Dermis microvascular lymphatic vessel endothelial cell (primary cell): ENCODE measurements at places on chromosomes 16 and 17.

GRCh38 chr16:695355-696089 is 5.3 kb upstream of the WDR24 start:
- no peak for DNase-seq

- DNase-seq = no peak
Observed at GRCh38 chr17:29326023-29326813, 32.3 kb upstream of the NUFIP2 start.

DNA sequence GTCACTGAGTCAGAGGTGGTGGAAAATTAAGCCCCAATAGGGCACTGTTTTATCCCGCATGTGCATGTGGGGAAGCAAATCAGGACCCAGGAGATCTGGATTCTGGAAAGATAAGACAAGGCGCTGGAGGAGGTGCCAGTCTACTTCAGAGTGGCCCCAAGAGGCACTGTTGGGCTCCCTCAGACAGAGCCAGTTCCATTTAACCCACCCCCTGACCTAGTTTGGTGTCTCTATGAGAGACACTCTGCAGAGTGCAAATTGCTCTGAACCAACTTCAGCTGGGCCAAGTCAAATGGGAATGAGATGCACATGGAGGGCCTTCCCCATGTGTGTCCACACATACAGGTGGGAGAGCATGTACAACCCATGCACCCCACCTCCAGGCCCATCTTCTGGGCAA is 71.1 kb upstream of the MED9 start:
- no peak for DNase-seq

GRCh38 chr17:80962356-80963329 is 29.0 kb upstream of the CHMP6 start:
- DNase-seq = no peak

- peak; percentile 22 for DNase-seq
Observed at GRCh38 chr16:85465328-85466303, 147.5 kb upstream of the GSE1 start.

DNA sequence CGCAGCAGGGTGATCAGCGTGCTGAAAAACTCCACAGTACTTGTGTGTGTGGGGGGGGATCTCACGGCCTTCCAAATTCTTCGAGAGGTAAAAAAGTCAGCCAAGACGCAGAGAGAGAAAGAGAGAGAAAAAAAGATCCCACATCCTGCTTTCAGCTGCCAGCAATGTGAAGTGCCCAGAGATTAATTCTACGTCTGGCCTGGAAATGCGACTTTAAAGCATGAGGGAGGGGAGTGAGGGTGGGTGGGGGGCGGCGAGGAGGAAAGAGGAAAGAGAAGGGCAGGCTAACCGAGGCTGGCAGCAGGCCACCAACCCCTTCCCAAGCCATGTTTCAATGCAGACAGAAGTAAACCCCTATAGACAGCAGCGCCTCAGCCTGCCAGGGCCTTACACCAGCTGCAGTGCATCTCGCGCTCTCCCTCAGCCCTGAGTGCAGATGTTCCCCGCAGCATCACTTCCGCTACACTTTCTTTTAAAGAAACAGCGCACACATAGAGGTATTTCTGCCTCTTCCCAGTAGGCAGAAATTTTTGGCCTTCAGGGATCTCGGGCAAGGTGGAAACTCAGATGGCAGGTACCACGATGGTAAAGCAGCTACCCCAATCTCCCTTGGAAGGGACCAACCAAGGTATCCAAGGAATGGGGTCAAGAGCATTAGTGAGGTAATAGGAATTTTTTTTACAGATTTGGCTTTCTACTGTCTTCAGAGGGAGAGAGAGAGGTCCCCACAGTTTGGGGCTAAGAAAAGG is 87.8 kb downstream of the SMG6 start:
- DNase-seq = peak; percentile 83

DNA sequence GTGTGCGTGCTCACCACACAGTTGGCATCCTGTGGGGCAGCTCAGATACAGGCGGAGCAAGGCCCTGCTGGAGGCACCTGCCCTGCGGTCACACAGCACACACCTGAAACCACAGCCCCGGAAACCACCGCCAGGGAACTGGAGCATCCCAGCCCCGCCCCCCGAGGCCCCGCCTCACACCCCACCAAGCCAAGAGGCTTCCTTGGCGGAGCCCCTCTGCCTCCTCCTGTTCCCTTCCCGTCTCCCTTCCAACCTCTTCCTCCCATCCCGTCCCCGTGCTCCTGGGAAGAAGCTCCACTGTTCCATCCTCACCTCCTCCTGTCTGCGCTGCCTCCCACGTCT is 205.5 kb downstream of the NTN1 start:
- DNase-seq = no peak

GRCh38 chr17:33385133-33385532 is 92.0 kb upstream of the ASIC2 start:
- DNase-seq = no peak

- DNase-seq = no peak
Observed at GRCh38 chr16:50519001-50519400, 29.2 kb upstream of the NKD1 start.
